ENCODE measurements at places on chromosomes 16 and 17.

- no peak for DNase-seq
Measured at GRCh38 chr17:29742210-29742513, 119.5 kb upstream of the CORO6 start.

- peak; percentile 13 for DNase-seq
Measured at GRCh38 chr17:6701719-6702118, 11.4 kb downstream of the SLC13A5 start.

- peak; percentile 69 for DNase-seq
Measured at GRCh38 chr16:89115216-89115861, 21.7 kb downstream of the ACSF3 start.

- no peak for DNase-seq
Measured at GRCh38 chr16:19108409-19109287, 5.1 kb upstream of the ITPRIPL2 start.

DNA sequence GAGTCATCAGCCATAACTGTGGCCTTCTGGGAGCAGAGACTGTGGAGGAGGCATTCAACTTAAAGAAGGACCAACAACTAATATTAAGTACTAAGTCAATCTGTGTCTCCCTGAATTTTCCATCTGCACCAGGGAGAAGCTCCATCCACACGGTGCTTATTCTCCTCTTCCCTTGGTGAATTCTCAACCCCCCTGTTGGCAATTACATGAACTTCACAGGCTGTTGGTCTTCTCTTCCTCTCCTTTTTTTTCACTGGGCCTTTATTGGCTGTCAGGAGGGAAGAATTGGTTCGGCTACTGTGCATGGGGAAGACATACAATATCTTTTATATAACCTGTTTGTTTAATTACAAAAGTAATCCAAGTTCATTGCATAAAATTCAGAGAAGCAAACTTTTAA is 152.8 kb upstream of the IRX6 start:
- DNase-seq = no peak
